ENCODE measurements at places on chromosomes 6 and 20. TPM values are rescaled to one million over a fixed set of nuclear protein-coding genes. Genes with fewer than 3 reads are reported as not detected.
A peak's percentile ranks its signal among the peaks of the same experiment; 100 is the strongest.

Gene COL11A2
- total RNA-seq: 0.79 TPM

Gene SNAP91
- total RNA-seq: not detected

- DNase-seq: no peak
Measured at GRCh38 chr6:168876956-168877355, 376.7 kb downstream of the THBS2 start.

DNA sequence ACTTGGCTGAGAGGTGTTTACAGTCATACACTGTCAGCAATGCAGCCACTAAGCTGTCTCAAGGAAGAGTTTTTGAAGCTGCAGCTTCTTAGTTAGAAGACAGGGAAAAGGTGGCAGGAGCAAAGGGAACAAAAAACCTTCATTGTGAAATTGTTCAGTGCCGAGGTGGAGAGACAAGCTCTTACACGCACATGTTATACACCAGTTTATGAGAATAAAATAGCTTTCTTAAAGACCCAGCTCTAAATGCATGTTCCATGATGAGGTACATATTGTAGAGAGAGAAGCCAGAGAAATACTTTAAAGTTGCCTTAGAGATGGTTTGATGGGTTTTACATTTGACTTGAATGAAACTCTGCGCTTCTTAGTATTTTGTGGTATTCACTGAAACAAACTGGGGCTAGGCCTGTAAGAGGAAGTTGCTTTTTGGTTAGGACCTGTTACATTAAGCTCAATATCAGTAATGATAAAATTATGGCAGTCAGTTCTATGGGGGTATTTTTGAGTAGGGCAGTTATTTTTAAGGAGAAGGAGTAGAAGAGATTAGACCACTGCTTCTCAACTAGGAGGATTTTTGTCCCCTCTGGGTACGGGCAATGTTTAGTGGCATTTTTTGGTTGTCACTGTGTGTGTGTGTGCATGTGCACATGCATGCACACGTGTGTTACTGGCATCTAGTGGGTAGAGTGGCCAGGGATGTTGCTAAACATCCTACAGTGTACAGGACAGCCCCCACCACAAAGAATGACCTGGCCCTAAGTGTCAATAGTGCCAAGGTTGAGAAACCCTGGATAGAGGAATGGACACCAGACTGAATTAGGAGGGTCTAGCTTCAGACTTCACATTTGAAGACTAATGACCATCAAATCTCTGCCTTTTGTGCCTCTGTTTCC is 9.8 kb downstream of the NEDD9 start:
- DNase-seq: no peak

DNA sequence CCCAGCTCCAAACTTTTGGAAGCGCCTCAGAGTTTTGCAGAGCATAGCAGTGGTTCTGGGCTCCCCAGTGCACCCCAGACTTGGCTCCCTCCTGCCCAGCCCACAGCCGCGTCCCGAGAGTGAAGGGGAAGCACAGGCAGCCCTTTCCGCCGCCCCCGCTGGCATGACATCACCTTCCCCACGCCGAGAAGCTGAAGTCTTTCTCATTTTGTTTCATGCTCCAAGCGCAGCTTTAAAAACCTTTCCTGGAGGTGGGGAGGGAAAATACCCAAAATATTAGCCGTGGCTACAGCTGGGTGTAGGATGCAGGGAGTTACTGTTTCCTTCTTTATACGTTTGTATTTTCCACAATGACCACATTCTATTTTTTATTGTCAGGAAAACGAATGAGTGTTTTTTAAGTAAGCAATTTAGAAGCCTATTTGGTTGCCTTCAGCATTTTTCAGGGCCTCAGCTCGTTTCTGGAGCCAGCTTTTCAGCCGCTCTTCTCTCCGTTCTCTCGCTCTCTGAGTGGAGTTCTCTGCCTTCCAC is 72.9 kb downstream of the SNX5 start:
- DNase-seq: peak; percentile 56
